Cardiac septum (tissue), 1 donor: ENCODE measurements at places on chromosomes 3 and 15. TPM values are rescaled to one million over a fixed set of nuclear protein-coding genes. Genes with fewer than 3 reads are reported as not detected.

GRCh38 chr3:89173546-89173945 lies 66.1 kb downstream of the EPHA3 start:
- no peak for DNase-seq

DNA sequence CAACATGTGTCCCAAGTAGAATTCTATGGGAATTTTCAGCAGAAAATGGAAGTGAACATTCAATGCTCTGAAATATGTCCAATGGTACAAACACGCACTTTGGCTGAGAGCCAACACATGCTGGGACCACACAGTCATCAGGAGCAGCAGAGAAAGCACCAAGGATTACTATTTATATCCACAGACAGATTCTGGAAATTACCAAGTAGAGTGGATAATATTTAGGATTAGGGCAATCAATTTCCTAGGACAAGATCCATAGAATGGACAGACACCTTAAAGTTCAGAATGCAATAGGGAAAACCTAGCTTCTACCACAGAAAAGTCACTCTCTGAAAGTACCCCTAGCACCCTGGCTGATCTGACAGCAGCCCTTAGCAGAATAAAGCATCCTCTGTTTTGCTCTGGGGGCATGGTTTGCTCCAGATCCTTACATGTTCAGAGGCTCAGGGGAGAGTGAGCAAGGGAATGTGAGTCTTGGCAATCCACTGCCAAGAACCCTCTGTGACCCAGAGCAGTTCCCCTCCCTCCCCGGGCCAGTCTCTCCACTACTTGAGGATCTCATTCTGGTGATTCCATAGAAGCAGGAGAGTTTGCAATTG lies 206.0 kb upstream of the WNT5A start:
- no peak for DNase-seq

DNA sequence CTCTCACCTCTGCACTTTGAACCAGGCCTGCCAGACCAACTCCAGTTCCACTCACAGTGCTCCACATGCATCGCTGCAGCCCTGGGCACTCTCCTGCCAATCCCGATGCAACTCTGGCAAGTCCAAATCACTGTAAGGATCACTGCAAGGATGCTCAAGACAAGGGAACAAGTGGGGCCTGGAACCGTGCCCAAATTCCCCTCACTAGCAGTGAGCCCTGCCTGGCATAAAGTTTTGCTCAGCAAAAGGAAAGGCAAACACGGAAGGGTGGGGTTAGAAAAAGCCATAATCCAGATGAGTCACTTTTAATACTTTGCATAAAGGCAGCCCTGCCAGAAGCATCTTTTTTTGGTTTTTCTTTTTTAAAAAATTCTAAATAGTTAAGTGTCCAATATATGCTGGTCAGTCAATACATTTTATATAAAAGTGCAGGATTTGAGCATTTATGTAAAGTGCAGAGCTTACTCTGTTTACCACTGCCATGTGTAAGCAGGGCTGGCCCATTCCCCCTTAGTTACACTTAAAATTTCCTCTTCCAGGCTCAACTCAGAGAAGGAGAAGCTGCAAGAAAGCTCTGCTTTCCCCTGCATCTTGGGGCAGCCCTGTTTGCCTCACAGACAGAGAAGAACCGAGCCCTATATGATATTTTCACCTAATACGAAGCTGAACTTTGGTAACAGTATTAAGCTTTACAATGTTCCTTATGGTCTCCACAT lies 102.2 kb downstream of the CD47 start:
- no peak for DNase-seq

The TUSC7 gene
- not detected for total RNA-seq

DNA sequence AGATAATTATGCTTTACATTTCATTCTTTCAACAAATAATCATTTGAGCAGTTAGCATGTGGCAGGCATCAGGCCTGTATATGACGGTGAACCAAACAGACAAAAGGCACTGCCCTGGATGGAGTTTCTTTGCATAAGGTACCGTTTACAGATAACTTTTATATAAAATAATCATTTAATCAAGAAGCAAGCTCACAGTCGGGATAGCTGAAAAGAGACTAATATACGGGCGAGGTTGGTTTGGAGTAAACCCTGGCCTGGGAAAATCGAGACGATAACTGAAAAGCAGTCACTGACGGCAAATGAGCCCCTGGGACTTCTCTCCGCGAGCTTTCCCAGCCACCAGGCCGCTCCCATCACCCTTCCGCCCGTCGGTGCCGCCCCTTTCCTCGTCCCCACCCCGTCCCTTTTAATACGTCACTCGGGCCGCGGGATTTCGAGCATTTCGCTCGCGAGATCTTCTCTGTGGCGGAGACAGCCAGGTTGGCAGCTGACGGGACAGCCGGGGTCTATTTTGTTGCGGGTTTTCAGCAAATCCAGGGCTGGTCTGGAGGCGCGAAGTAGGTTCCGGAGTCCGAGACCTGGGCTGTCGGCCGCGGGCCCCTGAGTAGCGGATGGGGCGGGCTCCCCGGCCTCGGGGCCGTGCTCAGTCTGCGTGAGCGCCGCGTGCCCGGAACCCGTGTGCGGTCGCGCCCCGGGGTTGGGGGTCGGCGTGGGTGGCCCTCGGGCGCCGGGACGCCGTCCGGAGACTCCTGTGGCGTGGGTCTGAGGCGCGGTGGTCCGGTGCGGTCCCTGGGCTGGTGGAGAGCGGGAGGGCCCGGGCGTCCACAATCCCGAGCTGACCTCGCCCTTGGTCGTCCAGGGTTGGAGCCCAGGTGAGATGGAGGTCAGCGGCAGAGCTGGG lies at the start of gene NMD3:
Gene NMD3, plus strand, starts transcription at position 462 of the 904 bp plus-strand sequence. CDS start 703 bp downstream, outside the sequence.
- DNase-seq, result peak; percentile 98

- DNase-seq, result no peak
Measured at GRCh38 chr3:12840591-12841148, 695 bp downstream of the RPL32 start.

- no peak for DNase-seq
Measured at GRCh38 chr3:112319516-112320276, 13.3 kb upstream of the CD200 start.

The PTPRG gene
- 34.3 TPM for total RNA-seq

DNA sequence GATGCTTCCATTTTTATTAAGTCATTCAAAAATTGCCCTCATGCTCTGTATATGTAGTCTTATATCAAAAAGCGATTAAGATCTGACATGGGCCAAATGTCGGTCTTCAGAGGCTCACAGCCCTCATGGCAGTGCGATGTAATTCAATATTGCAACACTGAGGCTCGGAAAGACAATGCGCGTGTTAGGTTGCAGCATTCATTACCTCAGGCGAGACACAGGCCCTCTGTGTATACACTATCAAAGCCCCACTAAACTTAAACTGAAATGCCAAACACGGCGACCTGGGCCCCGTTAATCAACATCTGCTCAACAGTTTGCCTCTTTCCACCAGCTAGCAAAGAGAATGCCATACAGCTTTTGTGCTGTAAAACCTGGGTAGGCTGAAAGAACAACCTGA lies 413.4 kb downstream of the ERC2 start:
- DNase-seq, result no peak
